ENCODE measurements at places on chromosomes 5 and 9.

DNA sequence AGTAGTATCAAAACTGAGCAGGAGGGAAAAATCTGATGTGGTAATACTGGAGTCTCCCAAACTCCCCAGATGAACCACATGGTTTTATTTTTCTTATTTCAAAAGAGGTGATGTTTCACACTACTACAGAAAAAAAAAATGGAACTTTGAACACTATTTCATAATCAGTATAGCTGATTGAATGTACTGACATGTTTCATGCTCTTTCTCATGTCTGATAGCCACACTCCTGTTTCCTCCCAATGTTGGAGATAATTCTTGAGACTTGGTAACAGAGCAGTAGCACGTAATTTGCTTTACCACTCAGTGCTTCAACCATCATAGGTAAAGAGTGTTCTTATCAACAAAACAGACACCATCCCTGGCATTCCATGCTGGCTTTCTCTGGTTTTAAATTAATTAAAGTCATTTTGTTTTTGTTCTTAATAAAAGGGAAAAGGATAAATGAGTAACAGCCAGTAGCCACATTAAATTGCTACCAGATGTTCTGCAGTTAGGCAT lies 85.2 kb downstream of the MUSK start:
- no peak for DNase-seq

- DNase-seq: no peak
These were observed 25.1 kb downstream of the NANS start for GRCh38 chr9:98081477-98082219.

GRCh38 chr5:132867046-132867451 lies 607 bp downstream of the UQCRQ start:
- no peak for DNase-seq

DNA sequence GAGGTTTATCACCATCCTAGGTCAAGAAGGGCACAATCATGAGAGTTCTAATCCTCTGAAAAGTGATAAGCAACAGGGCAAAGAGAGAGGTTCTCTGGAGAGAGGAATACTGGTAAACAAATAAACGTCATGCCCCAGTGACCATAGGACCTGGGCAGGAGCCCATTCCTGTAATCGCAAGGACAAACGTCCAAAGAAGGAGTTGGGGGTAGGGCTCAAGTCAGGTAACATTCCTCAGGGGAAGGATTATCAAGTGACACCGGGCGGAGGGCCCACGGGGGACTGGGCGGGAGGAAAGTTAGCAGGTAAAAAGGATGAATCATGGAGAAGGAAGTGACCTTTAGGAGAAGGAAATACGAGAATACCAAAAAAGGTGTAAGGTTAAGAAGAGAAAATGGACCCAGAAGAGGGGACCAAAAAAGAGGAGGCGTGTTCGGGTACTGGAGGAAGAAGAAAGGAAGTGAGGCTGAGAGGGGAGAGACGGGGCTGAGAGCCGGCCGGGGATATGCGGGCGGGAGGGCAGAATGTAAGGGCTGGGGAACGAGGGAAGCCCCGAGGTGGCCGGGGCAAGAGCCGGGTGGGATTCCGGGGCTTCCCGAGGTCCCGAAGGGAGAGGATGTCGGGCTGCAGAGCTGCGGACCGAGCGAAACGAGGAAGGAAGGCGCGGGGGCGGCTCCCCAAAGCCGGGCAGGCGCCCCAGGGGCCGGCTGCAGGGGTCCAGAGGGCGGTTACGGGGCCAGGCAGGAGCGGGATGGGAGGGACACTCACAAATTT lies 583 bp downstream of the DIAPH1 start:
- peak; percentile 60 for DNase-seq

DNA sequence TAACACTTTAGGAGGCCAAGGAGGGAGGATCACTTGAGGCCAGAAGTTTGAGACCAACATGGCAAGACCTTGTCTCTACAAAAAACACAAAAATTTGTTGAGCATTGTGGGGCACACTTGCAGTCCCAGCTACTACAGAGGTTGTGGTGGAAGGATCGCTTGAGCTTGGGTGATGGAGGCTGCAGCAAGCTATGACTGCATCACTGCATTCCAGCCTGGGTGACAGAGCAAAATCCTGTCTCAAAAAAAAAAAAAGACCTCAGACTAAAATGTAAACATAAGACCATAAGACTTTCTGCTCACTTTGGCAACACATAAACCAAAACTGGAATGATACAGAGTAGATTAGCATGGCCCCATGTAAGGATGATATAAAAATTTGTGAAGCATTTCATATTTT lies 24.6 kb upstream of the NANS start:
- DNase-seq: no peak

- no peak for DNase-seq
These were observed 32.9 kb downstream of the PTCD2 start for GRCh38 chr5:72353046-72353445.

DNA sequence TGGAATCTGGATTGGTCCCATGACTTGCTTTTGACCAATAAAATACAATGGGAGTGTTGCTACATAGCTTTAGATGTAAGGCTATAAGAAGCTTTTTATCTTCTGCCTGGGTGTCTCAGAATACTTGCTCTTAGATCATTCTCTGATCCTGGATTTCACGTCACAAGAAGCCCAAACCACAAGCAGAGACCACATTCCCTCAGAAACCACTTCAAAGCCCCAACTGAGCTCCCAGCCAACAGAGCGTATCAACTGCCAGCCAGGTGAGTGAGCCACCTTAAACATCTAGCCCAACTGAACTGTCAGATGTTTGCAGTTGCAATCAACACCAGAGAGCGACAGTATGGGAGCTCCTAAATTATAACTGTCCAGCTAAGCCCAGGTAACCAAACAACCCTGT lies 687.1 kb downstream of the TLE1 start:
- DNase-seq: peak; percentile 71

DNA sequence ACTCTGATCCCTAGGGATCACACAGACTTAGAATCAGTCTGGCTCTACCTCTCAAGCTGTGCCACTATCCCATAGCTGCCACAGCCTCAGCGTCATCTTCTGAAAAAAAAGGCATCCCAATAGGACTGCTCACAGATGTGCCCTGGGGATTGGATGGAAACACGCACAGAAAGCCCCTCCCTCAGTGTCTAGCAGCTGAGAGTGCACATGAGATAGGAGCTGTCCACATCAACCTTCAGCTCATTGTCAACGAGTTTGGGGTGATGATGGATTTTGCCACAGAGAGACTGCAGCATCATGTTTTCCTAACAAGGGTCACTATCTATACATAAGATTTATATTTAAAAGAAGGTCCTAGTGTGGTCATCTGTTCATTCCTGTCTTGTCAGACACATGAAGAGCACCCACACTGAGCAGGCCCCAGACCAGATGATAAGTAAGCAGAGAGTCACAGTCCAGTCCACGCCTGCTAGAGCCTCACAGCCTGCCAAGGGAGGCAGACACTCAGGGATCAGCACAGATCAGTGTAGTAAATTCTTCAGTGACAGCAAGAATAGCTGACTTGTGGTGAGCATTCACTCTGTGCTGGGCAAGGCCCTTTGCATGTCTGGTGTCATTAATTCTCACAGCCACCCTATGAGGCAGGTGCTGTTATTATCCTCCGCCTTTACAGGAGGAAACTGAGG lies 25.8 kb downstream of the AFAP1L1 start:
- no peak for DNase-seq

- DNase-seq: no peak
These were observed 171.7 kb downstream of the MAT2B start for GRCh38 chr5:163677092-163677491.

DNA sequence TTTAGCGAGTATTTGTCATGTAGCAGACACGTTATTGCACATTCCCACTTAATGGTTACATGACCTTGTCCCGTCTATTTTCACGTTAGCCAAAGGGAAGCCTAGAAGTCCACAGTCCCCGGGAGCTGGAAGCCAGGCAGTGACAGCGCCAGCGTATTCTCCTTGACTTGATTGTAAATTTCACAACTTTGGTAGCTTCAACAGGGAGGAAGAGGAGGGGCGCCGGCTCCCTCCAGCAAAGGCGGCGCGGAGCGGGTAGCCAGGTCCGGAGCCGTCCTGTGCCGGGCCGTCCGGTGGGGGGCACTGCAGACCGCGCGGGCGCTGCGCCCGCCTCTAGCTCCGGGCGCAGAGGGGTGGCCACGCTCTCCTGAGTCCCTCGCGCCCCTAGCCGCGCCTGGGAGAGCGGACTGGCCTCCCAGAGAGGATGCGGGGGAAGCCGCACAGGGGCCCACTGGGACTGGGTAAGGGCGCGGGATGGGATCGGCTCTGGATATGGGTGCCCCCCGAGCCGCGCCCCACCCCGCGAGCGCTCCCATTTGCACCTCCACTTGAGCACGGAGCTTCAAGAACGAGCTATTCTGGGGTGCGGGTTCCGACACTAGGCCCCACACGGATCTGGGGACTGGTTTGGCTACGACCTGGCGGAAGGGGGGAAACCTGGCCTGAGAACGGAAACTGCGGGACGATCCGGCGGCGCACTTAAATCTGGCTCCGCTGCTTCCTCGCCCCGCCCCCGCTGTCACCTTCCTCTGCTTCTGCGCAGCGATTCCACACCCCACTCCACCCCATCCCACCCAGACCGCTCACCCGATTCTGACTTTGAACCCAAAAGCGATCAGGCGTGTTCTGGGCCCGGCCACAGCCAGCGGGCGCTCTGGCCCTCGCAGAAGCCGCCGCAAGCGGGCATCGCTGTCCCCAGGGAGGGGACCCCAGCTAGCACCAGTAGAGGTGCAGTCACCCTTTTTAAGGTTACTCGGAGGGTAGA lies 23.8 kb downstream of the KLF4 start:
- no peak for DNase-seq

DNA sequence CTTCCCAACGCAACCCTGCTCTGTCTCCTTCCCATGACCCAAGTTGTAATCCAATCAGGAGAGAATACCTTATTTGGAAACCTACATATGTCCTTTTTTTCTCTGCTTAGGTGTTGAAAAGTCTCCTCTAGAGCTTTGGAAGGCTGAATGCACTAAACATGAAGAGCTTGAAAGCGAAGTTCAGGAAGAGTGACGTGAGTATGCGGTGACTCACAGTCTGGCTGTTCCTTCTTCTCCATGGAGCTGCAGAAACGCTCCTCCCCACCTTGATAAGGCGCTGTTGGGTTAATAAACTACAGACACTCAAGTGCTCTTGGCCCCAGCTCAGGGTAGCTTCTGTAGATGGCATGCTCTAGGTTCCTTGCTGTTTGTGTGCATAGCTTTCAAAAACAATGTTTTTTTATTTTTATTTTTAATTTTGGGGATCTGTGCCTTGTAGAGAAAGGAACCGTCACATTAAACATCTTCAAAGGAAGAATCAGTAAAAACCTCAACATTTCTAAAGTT lies 30.7 kb downstream of the RAI14 start:
- DNase-seq: no peak

DNA sequence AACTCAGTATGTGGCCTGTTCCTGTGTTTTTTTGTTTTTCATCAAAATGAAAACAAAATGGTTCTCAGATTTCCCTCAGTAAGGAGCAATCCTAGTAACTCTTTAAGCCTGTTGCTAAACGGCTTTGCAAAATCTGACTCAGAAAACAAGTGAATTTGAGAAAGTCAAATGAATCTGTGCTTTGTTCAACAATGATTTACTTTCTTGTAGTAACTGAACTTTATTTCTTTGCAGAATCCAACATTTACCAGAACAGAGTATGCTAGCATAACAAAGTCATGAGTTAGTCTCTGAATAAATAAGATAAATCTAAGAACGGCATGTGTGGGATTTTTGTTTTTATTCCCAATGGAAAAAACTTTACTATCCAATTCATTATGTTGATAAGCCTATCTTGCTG lies 93.8 kb downstream of the OXCT1 start:
- DNase-seq: no peak
